Activated CD4-positive, alpha-beta T cell treated with anti-CD3 and anti-CD28 coated beads for 1 hour (primary cell): ENCODE measurements at places on chromosomes 13 and 19.

GRCh38 chr13:63085851-63086250 lies 1670.2 kb upstream of the PCDH20 start:
- DNase-seq = no peak

DNA sequence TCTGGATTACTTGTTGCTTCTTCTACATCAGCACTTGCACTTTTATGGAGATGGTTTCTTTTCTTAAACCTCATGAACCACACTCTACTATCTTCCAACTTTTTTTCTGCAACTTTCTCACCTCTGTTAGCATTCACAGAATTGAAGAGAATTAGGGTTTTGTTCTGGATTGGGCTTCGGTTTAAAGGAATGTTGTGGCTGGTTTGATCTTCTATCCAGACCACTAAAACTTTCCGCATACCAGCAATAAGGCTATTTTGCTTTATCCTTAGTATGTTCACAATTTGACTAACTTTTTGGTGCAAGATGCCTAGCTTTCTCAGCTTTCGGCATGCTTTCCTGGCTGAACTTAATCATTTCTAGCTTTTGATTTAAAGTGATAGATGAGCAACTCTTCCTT lies 666.7 kb upstream of the MIR17HG start:
- DNase-seq = no peak

DNA sequence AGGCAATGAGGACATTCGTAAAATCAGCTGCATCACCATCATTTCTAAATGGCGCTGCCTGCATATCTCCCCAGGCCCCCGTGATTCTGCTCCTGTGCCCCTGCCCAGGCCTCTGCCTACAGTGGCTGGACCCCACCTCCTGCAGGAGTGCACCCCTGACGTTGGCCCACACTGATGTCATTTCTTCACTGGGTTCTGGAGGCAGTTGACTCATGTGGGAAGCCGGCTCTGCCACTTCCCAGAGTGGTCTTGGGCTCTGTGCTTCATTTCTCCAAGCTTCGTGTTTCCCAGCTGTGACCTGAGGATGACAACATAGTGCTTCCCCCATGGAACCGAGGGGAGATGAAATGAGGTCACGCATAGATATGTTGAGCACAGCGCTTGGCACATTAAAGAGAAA lies 19.9 kb downstream of the CCNE1 start:
- DNase-seq = no peak

DNA sequence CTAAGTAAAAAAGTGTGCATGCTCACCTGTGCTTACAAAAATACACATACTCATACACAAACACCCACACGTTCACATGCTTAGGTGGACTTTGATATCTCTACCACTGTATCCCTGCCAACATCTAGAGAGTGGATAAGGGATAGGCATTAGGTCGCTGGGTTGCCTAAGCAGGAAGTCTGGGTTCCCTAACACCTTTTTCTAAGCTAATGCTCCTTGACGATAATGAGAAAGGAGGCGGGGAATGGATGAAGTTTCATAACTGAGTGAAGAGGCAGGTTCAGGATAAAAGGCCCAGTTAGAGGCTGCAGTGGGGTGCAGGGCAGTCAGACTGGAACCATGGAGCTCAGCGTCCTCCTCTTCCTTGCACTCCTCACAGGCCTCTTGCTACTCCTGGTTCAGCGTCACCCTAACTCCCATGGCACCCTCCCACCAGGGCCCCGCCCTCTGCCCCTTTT lies 41.9 kb upstream of the CYP2A7 start:
- no peak for DNase-seq

GRCh38 chr19:54551950-54552912 lies 21.4 kb upstream of the LILRA2 start:
- DNase-seq = no peak

DNA sequence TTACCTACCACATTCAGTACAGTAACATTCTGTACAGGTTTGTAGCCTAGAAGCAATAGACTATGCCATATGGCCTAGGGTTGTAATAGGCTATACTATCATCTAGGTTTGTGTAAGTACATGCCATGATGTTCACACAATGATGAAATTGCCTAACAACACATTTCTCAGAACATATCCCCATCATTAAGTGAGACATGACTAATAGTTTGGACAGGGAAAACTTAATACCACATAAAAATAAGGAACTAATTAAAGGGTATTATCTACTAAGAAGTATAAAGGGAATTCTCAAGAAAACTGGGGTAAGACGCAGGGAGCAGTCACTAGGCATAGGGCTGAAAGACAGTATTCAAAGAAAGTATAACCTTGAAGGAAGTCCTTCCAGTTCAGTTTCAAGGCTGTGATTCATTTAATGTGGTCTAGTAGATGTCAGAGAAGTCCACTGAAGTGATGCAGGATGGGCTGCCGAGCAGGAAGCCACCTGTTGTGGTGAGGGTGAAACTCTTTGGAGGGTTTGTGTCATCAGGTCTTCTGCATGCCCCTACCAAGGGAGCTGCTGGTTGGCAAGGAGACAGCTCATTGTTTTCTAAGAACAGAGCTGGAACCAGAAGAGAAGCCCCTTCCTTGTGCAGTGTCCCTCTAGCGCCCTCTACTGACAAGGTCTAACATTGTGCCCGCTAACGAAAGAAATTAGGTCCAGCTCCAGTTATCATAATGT lies 122.9 kb downstream of the OLFM4 start:
- DNase-seq = no peak

DNA sequence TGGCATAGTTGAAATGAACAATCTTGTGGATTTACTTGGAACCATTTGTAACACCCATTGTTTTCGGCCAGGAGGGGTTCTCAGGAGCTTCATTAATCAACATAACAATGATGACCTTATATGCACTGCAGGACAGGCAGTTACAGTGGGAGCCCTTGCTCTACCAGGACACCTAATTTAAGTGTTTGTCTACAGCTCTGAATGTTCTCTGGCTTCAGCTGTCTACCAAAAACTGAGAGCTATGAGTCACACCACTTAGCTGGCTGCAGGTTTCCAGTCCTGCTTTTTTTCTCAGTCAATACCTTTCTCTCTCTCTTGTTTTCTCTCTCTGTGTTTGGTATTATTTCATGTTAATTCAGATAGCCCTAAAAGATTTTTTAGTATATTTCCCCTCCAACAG lies 105.4 kb upstream of the MBNL2 start:
- DNase-seq = no peak

- DNase-seq = no peak
Measured at GRCh38 chr13:39462428-39462827, 140.6 kb downstream of the LHFPL6 start.

GRCh38 chr13:20796791-20797508 lies 23.2 kb upstream of the EEF1AKMT1 start:
- DNase-seq = no peak

DNA sequence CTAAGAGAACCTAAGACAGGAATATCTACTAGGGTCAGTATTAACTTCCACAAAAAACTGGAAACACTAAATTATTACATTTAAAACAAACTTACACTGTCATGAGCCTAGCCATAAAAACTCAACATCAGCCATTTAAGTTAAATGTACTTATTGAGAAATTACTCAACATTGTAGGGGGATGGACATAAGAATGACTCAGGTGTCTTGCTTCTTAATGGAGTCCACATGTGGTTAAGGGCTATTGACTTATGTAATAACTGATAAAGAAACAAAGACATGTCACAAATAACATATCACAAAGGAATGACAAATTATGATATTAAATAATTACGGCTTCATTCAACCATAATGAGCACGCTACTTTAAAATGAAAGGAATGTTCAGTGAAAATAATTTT lies 36.2 kb downstream of the CLDN10 start:
- DNase-seq = no peak

- DNase-seq = no peak
Measured at GRCh38 chr13:110137680-110138009, 169.3 kb downstream of the COL4A1 start.

GRCh38 chr19:19550485-19550929 lies 12.4 kb downstream of the CILP2 start:
- no peak for DNase-seq

GRCh38 chr19:14440049-14440448 lies 6.9 kb downstream of the PKN1 start:
- peak; percentile 64 for DNase-seq

DNA sequence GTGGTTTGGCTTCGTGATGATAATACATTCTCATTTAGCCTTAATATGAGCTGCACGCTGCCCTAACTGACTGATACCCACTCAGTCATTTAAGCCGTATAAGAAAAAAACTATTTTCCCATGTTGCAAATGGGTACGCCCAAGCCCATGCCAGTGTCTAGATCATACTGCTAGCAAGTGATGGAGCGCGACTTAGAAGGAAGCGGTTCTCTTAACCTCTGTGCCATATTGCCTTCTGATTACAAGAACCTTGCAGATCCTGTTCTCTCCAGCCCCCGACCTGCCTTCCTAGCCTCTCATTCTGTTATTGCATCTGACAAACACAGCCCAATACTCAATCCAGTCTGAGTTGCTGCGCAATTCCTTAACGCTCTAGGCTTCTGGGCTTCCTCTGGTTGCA lies 603 bp downstream of the GPALPP1 start:
- no peak for DNase-seq

- no peak for DNase-seq
Measured at GRCh38 chr19:28022506-28022905, 1190.4 kb downstream of the UQCRFS1 start.
